ENCODE measurements at places on chromosomes 2 and 18.

DNA sequence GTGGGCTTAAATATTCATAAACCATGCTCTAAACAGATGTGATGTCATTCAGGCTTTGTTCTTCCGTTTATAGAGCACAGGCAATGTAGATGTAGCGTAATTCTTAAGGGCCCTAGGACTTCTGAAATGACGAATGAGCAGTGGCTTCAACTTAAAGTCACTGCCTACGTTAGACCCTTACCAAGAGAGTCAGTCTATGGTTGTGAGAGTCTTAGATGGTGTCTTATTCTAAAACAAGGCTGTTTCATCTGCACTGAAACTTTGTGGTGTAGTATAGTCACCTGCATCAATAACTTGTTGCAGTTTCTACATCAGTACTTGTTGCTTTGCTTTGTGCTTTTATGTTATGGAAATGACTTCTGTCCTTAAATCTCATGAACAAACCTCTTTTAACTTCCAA lies 56.0 kb downstream of the PIK3C3 start:
- no peak for DNase-seq

DNA sequence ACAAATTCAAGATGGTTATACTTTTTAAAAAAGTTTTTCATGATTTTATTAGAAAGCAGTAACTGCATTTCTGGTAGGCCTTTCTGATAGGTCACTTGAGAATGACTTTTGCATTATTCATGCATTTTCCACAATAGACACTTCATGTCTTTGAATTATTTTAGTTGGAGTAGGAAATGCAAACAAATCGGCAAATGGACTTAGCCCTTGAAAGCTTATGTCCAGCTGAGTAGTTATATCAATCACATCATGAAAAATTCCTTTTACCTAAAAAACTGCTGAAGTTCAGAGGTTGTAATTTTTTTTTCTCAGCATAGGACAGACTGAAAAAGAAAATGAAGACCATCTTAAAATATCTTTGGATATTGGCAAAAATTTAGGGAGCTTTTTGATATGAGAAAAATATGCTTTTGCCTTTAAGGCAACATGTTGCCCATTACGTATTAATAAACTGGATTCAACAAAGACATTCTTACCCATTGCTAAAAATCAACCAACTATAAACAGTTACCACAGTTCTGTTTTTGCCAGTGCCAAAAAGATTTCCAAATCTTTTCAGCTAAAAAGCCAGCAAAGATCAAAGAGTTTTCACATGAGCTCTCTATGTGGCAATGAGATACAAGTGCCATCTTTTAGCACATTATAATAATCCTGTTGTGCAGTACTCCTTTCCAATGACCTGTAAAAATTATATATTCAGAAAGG lies 45.5 kb upstream of the FRZB start:
- DNase-seq, result no peak

DNA sequence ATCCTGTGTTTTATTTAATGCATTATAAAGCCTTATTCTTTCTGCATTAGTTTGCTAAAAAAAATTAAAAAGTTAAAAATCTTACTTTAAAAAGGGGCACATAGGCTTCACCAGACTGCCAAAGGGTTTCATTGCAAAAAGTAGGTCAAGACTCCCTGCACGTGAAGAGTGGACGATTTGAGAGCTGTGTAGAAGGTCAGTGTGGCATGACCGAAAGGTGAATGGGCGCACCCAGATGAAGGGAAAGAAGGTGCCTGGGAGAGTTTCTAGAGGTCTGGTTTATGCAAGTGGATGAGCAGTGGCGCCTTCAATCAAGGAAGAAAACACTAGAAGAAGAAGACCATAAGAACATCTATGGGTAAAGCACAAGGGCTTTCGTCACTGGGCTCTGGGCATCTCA lies 111.0 kb downstream of the SP3 start:
- no peak for DNase-seq

GRCh38 chr2:236344446-236344845 lies 80.2 kb upstream of the ASB18 start:
- no peak for DNase-seq

DNA sequence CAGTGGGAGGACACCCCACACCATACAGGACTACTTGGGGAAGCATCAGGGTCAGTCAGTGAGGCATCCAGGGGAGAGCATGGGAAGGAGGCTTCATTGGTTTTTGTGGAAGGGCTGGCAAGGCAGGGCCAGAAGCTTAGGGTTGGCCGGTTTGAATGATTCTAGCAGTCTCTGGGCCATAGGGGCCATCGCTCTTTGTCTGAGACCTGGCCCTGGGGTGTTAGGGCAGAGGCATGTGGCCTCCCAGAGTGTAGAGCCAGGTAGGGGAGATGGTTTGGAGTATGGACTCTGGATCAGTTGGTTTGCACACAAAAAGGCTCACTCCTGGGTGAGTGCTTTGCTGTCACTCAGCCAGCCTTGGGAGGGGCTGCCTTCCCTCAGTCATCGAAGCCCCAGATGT lies 98.5 kb downstream of the GLI2 start:
- no peak for DNase-seq

DNA sequence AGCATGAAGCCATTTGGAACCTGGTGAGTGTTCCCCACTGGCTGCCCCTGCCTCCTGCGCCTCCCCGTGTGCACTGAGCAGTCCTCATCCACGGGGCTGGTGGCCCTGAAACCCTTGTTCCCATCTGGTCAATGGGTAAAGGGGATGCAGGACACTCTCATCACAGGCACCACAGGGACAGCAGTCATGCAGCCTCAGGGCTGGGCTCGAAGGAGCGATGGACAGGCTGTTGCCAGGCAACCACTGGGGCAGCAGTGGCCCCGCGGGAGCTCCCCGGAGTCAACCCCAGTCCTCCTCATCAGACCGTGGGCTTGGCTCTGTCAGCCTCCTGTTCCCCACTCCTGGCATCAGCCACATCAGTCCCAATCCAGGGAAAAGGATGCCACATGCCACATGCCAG lies 509.5 kb downstream of the EIPR1 start:
- DNase-seq, result no peak

GRCh38 chr18:46632401-46633071 lies 24.5 kb downstream of the LOXHD1 start:
- no peak for DNase-seq

- DNase-seq, result no peak
Measured at GRCh38 chr2:121343191-121343590, 58.2 kb upstream of the TFCP2L1 start.

DNA sequence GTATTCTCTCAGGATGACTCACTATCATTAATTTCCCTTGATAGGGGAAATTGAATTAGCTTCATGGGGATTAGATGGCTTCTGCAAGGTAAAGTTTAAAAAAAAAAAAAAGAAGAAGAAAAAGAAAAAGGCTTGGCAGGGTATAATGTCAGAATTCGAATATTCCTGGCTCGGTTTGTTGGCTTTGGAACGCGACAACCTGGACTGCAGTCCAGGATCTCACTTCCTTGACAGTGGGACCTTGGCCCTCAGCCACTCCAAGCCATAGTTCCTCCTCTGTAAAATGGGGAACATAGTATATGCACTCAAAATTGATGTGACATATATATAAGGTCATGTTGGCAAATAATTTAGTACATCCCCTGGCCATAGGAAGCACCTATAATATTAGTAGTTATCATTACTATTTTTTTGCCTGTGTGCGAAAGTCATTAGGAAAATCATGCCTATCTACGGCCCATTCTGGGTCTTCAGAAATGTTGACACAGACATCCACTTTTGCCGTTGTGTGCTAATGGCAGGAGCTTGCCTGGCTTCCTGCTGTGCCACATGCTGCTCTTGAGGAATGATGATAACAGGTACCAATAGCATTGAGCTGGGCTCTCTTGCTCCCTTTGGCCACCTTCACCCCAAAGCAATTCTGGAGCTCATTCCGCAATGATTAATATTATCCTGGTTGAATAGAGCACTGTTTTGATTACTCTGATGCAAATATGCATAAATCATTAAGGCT lies 97.9 kb downstream of the MTCL1 start:
- no peak for DNase-seq
